AG08396 (cell line): ENCODE measurements at places on chromosomes 16 and 17.

DNA sequence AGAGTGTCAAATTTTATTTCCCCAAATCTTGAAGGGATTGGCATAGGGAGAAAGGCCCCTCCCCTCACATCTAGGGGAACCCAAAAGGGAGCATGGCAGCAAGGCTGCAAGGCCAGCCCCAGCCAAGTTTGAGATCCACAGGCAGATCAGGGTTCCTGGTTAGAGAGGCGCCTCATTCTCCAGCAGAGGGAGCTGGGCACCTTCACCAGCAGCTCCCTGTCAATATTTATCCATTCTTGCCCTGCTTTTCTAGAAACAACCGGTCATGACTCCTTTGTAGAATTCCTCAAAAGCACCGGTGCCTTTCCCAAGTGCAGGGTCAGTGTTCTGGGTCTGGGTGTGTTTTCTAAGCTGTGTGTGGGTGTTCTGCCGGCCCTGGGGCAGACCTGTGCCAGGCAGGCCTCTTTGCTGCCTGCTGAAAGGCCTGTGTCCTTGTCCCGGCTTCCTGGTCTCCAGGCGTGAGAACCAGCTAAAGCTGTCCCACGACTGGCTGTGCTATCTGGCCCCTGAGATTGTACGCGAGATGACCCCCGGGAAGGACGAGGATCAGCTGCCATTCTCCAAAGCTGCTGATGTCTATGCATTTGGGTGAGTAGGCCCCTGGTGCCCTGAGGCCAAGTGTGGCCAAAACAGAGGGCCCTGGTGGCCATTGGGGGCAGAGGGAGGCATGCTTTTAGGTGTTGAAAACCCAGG is 21.2 kb upstream of the LGALS9 start:
- peak; percentile 76 for DNase-seq

DNA sequence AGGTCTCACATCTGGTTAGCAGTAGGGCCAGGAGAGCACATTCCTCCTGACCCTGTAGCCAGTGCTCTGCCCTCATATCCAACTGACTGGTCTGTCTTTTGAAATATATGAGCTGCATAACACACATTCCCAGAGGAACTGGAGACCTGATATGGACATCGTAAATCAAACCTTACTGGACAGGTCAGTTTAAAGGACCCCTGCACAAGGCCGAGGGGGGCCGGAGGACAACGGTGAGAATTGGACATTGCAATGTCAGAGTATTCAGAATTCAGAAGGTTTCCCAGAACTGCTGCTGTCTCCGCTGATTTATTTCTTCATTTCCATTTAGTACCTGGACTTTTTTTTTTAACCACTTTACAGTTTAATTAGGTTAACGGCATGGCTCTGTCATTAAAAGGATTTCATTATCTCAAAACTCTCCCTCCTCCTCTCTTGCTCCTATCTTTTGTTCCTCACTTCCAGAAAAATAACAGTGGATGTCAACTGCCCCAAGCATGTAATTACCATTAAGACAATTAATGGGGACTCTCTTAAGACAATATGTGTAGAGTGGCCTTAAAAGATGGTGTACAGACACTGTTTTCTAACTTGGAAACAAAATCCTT is 4.9 kb downstream of the PMFBP1 start:
- no peak for DNase-seq

- DNase-seq: no peak
Observed at GRCh38 chr17:4838309-4838785, 5.2 kb downstream of the MINK1 start.

GRCh38 chr16:23423496-23424049 is 29.4 kb downstream of the COG7 start:
- DNase-seq: peak; percentile 84

DNA sequence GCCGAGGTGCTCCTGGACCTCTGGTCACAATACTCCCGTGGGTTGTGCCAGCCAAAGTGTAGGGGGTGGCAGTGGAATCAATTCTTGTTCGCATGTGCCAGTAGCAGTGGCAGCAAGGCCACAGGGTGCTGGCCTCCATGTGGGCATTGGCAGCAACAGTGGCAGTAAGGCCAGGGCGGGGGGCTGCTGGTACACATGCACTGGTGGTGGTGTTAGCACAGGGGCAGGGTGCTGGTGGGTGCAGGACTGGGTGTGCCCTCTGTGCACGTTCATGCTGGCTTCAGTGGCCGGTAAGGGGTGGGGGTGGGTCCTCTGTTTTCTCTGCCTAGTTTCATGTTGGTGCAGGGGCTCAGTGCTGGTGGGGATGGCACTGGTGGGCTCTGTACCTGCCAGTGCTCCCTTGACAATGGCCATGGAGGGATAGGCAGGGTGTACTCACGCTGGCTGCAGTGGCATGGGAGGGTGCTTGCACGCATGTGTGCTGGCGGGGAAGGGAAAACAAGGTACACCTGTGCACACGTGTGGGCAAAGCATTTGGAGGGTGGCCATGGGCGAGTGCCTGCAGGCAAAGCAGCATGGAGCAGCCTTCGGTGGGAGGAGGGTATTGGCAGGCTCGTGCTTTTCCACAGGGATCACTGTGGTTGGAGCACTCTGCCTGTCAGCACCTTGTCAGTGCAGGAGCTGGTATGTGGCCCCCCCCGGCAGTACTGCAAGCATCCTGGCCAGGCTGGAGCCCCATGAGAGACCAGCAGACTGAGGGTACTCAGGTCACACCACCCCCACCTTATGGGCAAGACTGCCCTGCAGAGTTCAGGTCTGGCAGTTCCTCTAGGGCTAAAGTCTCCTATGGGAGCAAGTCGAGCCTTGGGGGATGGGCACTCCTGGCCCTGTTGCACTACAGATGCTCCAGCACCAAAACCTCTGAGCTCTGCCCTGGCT is 35.8 kb downstream of the NF1 start:
- DNase-seq: no peak

GRCh38 chr16:87326151-87326571 is 9.0 kb upstream of the C16orf95 start:
- DNase-seq: no peak

- DNase-seq: no peak
Observed at GRCh38 chr17:42700586-42701289, 18.4 kb downstream of the CNTNAP1 start.

- no peak for DNase-seq
Observed at GRCh38 chr17:27348196-27348595, 54.3 kb downstream of the WSB1 start.

DNA sequence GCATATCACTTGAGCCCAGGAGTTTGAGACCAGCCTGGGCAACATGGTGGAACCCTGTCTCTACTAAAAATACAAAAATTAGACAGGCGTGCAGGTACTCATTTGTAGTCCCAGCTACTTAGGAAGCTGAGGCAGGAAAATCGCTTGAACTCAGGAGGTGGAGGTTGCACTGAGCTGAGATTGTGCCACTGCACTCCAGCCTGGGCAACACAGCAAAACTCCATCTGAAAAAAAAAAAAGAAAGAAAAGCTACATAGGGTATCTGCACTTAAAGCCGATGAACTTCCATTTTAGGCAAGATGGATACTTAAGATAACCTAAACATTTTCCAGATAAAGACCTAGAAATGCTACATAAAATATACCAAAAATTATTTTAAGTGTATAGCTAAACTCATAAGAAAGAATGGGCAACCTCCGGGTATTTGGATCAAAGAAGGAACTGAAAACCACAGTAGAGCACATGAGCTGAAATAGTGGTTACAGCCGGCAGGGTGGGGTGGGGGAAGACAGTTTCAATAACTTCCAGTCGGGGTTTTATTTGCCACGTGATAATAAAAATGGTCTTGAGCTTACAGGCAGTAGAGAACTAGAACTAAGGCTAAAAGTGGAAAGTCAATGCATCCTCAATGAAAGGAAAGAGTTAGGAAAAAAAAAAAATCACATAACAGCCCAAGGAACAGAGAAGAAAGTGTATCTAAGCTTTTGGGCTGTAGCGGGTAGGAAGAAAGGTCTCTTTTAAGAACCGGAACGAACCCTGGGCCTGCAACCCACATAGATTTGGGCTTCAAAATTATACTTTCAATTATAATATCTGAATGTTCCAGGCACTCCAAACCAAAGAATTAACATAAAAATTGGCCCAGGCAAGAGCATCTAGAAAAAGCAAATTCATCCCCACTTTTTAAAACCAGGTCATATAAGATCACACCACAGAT is 53.1 kb downstream of the CFDP1 start:
- no peak for DNase-seq

- no peak for DNase-seq
Observed at GRCh38 chr17:41633556-41634199, 9.3 kb upstream of the KRT17 start.

DNA sequence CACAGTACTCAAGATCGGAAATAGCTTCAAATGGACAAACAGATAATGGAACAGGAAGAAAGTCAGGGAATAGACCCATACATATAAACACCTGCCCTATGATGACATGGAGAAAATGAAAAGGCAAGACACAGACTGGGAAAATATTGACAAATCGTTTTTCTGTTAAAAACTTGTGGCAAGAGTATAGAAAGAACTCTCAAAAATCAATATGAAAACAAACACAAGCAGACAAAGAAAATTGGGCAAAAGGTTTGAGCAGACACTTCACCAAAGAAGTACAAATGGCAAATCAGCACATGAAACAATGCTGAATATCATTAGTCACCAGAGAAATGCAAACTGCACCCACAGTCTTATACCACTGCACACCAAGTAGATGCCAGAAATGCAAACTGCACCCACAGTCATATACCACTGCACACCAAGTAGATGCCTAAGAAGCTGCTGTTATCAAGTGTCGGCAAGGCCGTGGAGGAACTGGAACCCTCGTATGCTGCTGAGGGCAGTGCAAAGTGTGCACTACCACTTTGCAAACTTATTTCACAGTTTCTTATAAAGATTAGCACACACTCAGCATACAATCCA is 123.5 kb upstream of the CHMP6 start:
- DNase-seq: no peak

DNA sequence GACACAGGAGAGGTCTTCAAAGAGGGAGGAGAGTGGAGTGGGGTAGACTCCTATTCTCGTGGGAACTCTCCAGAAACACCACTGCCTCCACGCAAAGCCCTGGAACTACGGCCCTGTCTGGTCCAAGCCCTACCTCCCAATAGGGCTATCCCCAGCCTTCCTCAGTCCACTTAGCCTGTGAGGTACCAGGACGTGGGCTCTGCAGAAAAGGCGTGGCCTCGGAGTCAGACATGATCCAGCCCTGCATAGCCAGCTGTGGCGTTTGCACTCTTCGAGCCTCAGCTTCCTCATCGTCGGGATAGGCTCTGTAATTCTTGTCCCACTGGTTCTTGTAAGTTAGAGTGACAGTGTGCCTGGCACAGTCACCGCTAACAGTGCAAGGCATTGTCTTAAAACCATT is 13.8 kb downstream of the ENDOV start:
- no peak for DNase-seq

- peak; percentile 5 for DNase-seq
Observed at GRCh38 chr16:69564845-69565670, 708 bp upstream of the NFAT5 start.
